ENCODE measurements at places on chromosomes 5 and 9.
A peak's percentile ranks its signal among the peaks of the same experiment; 100 is the strongest.

GRCh38 chr5:133700251-133700650 is 87.9 kb upstream of the FSTL4 start:
- DNase-seq, result no peak

DNA sequence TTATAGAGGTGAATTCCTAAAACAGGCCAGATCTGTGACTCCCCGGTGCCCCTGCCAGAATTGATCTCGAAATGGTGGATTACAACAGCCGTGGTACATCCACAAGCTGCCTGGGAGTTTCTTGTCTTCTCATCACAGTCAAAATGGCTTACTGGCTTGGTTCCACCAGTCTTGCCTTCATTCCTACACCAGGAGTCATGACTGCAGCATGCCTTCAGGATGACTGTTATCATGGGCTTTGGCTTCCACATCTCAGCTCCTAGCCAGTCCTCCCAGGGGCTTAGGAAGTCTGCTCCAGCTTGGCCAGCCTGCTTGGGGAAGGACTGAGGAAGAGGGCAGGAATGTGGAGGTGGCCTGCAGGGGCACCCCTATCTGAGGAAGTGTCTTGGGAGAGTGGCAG is 132.9 kb upstream of the NR3C1 start:
- no peak for DNase-seq

DNA sequence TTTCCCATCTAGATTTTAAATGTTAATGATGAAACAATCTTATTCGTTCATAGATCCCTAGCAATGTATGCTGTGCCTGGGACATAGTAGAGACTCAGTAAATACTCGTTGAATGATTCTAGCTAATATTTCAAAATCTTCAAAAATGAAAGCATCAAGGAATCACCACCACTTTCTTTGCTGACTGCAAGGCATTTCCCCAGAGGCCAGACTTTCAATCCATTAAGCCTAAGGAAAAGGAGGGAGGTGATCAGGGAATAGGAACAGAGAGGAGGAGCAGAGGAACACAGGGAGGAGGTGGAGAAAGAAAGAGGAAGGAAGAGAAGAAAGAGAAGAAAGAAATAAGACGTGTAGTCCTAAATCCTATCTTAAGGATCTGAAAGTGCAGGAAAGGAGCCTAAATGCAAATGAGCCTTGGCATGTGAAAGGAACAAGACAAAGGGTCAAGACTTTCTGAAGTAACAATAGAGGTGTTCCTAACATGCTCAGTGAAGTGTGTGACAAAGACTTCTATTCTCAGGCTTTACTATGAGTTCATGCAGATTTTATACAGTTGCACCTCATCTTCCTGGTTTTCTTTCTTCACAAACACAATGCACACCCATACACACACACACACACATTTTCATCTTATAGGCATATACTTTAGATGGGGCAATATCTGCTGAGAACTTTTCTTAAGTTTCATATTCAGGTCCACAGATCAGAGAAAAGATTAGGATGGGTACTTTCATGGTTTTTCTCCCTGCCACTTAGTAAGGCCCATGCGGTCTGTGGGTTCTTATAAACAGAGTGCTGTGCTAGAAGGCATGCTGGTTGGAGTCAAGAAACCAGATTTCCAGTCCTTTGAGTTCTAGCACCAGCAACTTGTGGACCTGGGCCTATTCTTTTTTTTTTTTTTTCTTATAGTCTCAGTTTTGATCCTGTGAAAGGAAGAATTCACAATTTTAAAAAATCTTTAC is 512.2 kb upstream of the TNC start:
- DNase-seq, result no peak

- no peak for DNase-seq
These were observed 65.1 kb downstream of the NREP start for GRCh38 chr5:111691914-111692313.

DNA sequence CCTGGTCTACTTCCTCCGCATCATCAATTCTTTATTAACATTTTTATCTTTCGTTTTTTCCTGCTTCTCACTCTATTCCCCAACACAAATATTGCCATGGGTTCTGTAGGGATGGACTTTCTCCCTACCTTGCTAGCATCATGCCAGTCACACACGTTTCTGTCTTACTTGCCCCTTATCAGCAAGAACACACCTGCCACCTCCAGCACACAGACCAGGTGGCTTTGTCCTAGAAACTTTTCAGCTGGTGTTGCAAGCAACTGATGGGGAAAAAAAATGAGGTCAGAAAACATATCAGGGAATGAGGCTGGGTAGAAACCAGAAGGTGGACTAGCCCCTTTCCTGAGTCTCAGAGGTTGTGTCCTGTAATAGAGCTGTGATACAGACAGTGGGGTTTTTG is 5.8 kb downstream of the SH3RF2 start:
- DNase-seq, result no peak

DNA sequence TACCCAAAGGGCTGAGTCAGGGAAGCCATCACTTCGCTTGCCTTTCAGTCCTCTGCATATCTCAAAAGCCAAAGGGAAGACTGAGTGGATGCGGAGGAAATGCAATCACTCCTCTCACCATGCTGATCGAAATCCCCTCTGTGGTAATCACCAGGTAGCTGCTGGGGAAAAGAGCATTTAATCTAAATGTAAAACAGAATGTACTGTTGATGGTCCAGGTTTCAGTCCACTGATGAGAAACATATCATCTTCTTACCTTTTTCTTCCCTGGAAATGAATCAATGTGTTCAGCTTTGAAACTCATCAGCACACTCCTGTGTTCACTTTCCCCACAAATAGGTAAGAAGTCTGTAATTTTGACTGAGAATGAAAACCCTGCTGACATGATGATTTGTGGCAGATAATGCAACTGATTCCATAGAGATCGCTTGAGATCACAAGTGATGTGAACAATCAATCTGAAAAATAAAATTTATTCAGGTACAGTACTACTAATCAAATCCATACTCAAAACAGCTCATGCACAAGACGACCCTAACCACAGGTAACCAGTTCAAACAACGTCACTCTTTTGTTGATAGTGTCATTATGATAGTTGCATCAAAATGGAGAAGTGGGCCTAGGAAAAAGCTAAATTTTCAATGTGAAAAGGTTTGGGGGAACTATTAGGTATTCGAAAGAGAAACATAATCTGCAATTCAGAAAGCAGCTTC is 454.0 kb upstream of the RGMB start:
- no peak for DNase-seq

DNA sequence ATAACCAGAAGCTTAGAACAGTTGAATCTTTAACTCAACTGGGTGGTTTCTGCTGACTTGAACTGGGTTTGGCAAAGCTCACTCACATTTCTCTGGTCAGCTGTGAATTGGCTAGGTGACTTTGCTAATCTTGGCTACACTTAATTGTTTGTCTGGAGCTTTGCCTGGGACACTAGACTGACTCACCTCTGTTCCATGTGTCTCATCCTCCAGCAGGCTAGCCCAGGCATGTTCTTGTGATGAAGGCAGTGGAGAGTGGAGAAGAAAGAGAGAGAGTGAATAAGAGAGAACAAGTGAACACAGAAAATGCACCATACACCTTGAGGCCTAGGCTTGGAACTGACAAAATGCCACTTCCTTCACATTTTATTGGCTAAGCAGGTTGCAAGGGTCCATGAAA is 32.6 kb downstream of the SPATA31D1 start:
- no peak for DNase-seq

DNA sequence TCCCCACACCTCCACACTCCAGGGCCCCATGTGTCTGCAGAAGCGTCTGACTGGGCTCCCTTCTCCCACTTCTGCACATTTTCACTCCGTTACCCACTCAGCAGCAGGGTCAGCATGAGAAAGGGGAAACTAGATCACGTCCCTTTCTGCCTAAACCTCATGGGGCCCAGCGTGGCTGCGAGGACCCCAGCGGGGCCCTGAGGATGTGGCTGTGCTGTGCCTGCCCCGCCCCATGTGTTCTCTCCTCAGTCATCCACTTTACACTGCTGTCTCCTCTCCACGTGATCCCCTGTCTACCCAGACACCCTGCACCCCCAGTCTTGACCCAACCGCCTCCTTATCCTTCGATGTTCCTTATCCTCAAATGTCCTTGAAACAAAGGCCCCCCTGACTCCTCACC is 59.8 kb upstream of the OTULINL start:
- DNase-seq, result peak; percentile 45

GRCh38 chr9:33721674-33722358 is 73.5 kb upstream of the PRSS3 start:
- DNase-seq, result peak; percentile 74

DNA sequence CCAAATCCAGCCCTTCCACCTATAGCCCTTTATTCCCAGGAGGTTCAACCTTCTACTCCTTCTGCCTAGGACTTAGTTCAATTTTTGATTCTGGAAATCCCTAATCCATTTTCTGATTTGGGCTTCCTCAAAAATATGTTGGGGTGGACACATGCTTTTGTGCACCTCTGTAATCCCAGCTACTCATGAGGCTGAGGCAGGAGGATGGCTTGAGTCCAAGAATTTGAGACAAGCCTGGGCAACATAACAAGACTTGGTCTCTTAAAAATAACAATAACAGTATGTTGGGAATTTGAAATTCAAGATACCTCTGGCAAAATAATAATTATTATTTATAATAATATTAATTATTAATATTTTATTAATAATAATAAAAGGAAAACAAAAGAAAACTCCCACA is 188.7 kb upstream of the TLE4 start:
- no peak for DNase-seq

- DNase-seq, result no peak
These were observed 2.7 kb upstream of the PURA start for GRCh38 chr5:140111011-140111858.

DNA sequence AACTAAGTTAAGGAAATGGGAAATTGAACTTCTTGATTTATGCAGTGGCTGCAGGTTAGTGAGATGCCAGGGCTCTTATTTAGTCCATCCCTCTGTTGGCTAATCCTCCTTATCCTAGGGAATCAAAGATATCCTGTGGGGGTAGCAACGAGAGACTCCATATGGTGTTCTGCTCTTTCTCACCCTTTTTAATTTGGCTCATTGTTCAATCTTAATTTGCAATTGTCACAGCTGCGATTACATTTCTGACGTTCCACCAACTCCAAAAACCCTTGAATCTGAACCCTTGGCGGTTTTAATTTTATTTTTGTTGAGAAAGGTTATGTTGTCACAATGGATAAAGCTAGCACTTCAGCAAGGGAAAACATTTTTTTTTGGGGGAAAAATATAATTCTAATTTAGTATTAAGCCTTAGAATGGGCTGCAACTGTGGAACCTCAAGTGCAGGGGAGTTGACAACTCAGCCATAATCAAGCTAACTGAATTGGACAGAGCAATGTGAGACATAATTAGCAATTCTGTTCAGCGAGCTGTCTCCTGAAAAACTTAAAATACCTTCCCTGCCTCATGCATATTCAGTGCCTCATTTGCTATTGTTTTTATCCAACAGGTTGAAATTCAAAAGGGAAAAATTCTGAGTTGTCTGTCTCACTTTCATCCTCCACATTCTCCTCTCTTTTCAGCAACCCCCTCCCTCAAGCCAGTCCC is 91.3 kb downstream of the MAT2B start:
- DNase-seq, result no peak

- DNase-seq, result no peak
These were observed 30.5 kb downstream of the SHB start for GRCh38 chr9:38038307-38039089.

DNA sequence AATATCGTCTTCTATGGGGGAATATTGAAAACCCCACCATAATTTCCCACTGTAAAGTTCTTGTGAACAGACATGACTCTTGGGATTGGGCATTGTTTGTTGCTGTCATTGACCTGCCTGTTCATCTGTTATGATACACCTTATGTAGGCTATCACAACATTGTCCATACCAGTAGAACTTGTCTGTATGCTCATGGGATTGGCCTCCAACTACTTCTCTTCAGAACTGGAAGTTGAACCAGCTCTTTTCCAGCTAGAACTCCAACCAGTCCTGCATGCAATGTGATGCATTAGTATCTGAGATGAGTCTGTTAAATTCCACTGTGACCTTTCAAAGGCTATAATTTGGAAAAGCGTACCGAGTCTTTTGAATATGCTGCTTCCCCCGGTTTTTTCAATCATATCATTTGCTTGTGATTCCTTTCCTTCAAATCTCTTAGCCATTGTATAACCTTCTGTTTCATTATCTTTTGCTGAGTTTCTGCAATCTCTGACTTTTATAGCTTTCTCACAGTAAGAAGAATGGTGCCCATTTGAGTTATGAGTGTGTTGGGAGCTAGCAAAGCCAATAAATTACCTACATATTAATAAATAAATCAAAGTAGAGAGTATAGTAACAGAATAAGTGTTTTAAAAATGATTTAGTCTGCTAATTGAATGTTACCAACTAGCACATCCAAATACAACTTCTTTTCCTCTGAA is 101.9 kb downstream of the PLK2 start:
- no peak for DNase-seq

DNA sequence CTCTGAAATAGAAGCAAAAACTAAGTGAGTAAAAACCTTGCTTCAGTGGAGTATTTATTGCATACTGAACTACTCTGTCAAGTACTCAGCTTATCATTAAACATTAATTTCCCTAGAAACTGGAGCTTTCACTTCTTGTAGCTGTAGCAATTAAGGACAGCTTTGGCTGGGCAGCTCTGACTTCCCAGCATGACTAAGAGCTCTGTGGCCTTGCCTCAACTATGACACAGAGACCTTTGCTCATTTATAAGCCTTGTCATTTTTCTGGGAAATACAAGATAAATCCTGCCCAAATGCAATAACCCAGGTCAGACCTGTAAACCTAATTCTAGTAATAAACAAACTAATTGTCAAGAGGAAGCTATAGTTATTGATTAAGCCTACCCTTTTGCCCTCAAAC is 65.4 kb upstream of the STK32A start:
- no peak for DNase-seq

- no peak for DNase-seq
These were observed 23.8 kb downstream of the PHAX start for GRCh38 chr5:126624534-126624933.

- DNase-seq, result peak; percentile 77
These were observed 14.1 kb downstream of the SEMA4D start for GRCh38 chr9:89483592-89484474.

GRCh38 chr9:28915202-28915930 is 1342.1 kb upstream of the C9orf72 start:
- no peak for DNase-seq

DNA sequence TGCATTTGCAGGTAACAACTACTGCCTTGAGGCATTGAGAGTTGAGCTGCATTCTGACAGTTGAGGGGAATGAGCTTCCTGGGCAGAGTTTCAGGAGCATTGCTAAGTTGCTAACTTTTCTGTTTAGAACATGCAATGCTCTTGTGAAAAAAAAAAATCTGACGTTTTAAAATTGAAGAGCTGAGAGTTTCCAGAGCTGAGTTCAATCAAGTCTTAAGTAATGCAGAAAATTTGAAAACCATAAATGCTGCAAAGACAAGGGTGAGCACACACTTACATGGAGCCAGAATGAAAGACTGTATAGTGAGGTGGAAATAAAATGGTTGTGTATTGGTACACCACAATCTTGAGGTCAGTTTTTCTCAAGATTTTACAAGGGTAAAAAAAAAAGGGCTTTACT is 166.0 kb downstream of the GABRB2 start:
- DNase-seq, result no peak

DNA sequence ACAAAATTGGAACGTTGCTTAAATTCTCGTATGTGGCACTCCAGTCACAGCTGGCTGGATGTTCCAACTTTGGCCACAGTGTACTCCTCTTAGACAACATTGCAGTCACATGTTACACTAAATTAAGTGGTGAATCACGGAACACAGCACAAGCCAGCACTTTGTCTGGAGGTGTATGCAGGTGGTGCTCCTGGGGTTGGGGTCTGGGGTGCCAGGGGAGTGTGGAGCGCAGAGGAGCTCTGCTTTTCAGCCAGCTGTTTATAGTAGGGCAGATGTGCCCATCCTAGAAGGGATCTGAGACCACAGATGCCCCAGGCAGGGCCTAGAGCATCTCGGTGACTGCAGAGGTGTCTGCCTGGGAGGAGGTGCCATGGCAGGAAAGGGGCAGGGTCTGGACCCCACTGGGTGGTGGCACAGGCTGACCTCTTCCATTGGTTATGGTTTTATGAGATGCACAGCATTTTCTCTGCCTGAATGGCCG is 82.6 kb downstream of the WNK2 start:
- no peak for DNase-seq
